NCI-H2107 (cell line): ENCODE measurements at places on chromosomes 7 and 10.

DNA sequence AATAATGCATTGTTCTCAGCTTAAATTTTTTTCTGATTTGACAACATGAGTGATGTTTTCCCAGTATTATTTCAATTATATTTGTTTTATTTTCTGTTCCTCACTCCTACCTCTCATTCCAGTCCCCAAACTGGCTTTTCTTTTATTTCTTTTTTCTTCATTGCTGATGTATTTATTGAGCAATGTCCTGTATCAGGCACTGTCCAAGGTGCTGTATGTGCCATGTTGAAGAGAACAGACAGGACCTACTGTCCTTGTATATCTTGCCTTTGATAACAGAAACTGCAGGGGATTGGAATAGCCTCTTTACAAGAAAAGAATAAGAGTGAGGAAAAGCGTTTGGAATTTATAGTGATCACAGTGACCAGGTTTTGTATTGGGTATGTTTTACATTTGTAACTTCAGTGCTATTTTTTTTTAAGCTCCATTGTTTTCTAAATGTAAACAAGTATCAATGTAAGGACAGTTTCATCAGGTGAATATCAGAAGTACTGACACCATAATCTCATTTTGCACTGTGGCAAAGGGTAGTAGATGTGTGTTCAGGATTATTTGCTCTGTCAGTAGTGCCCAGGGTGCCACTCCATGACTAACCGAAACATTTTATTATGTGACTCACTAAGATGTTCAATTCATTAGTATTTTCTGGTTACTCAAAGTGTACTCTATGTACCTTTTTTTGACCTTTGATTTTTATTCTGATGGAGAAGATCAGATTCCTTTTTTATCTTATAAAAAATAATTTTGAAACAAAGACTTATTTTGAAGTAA, 15.6 kb upstream of the CLDN12 start:
- DNase-seq: no peak

DNA sequence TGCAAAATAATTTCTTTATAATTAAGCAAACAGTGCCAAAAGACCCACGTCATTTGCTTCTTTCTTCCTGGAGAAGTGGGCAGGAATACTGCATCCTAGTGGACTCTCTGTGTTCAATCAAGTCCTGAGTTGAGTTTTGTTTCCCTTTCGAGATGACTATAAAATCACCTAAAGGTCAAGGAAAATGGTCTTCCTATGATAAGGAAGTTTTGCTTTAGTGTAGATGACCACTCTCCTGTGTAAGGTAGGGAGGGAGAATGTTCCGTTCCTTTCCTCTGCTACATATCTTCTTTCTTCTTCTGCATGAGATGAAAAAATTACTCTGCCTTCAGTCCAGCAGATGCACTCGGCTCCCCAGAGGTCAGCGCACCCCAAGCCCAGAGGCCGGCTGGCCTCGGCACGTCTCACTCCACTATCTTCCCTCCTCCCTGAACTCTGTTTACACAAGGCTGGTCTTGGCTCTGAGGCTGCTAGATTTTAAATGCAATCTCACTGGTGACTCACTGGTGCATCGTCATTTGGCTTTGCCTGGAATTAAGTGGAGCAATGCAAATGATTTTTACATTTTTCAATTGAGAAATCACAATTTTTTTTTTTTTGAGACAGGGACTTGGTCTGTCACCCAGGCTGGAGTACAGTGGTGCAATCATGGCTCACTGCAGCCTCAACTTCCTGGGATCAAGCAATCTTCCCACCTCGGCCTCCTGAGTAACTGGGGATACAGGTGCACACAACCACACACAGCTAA, 18.6 kb upstream of the VDAC2 start:
- no peak for DNase-seq

GRCh38 chr7:73703757-73704639, 15.5 kb downstream of the STX1A start:
- DNase-seq: no peak

GRCh38 chr10:533186-533585, 156.3 kb downstream of the DIP2C start:
- no peak for DNase-seq

- no peak for DNase-seq
These were observed 89.1 kb upstream of the KLF14 start for GRCh38 chr7:130823060-130823459.

GRCh38 chr7:89023206-89023605, 227.7 kb upstream of the TEX47 start:
- no peak for DNase-seq

DNA sequence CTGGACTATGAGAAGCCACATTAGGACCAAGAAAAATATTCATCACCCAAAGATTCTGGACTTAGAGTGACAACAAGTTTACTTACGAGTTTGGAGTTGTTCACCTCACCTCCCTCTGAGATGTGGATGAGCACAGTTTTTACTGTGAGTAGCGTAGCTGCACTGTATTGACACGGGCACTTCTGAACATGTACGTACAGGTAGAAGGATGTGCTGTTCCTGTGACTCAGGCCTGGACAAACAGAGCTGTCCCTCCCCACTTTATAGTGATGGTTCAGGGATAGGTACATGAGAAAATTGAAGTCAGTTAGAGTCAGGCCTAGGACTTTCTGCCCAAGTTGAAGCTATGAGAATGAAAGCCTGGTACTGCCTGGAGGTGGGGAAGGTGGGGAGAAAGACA, 80.9 kb upstream of the DYNC1I1 start:
- no peak for DNase-seq

- peak; percentile 44 for DNase-seq
These were observed 50.2 kb upstream of the PODXL start for GRCh38 chr7:131606346-131607290.

DNA sequence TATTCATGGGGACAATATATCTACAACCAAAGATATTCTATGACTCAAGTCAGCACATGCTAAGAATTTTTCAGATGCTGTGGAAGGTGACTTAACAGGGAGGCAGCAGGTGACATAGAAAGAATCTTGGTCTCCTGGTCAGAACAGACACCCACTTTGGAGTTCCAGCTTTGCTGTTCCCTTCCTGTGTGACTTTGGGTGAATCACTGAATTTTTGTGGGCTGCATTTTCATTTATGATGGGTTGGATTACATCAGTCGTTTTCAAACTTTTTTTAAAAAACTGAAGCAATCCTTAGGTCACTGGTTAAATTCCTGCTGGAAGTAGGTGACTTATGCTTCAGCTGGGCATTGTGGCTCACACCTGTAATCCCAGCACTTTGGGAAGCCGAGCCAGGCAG, 24.9 kb downstream of the RGR start:
- DNase-seq: no peak

- no peak for DNase-seq
These were observed 36.5 kb downstream of the C10orf71 start for GRCh38 chr10:49335364-49335972.

DNA sequence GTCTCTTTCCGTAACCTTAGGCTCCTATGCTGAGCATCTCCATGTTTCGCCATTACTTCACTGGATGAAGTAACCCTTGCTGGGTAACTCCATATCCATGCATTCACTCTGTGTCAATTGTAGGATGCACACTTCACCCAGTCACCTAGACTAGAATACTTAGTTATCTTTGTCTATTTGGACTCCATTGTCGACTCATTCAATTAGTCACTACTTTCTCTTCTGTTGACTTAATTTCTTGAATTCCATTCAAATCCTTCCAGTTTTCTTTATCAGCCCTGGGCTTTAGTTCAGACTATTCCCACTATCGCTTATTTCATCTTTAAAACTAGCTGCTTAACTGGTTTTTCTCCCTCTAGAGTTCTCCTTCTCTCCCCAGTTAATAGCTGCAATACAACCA, 111.3 kb upstream of the TNS3 start:
- no peak for DNase-seq

GRCh38 chr10:103884681-103885139, 29.3 kb upstream of the SH3PXD2A start:
- DNase-seq: no peak

DNA sequence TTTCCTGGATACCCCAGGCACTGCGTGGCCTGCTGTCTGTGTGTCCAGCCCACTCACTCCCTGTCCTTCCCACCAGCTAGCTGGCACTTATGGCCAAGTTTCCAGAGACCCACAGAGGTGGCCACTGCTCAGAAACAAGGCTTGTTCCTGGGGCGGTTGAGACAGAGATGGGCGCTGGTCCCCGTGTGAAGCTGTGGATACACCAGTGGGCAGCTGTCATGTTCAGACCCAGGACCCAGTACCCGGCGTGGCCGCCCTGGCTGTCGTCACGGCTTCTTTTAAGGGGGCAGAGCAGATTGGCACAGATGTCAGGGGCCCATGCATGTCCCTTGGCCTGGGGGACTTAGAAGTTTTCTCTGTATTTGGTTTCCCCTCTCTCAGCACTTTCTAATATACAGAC, 36.3 kb downstream of the FOXL3 start:
- DNase-seq: no peak

DNA sequence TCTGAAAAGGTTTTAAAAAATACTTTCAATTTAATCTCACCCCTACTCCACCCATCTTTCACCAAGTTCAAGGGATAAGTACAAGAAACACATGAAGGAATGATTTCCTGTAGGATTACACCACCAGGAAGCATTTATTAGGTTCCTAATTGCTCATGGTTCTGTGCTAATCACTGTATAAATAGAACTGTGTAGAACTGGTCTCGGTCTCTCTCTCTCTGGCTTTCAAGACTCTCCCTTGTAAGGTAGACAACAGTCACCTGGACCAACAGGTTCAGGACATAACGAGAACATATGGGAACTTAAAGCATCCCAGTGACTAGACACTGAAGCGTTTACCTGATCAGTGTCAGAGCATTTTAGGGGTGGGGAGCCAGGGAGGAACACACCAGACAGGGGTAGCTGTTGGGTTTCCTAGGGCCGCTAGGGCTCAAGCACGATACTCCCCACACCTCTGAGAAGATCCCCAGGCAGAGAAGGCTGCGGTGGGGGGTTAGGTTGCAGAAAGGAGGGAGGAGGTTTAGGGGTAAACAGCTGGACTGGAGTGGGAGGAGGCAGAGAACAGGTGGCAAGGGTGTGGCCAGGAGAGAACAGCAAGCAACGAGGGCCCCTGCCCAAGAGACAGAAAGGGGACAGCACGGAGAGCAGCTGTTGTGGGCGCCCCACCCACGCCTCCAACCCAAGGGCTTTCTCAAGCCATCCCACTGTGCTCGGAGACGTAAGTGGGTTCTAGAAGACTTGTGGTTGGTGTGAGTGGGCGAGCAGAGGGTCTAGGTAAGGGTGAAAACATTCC, 52.5 kb upstream of the USP6NL start:
- no peak for DNase-seq

DNA sequence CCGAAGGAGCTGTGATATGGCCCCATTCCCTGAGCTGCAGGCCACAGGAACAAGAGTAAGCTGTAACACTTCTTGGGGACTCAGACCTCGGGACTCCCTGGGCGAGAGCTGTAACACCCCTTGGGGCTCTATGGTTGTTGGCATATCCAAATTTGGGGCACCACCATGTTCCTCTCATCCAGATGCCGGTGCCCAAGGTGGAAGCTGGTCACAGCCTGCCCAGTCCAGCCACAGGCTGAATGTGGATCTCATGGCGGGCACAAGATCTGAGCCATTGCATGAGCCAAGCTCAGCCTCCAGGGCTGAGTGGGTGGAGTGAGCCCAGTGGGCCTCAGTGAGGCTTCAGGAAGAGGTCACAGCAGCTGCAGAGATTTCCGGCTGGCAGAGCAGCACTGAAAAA, 78.9 kb downstream of the TMEM106B start:
- DNase-seq: no peak

GRCh38 chr7:99312316-99313203, 13.1 kb upstream of the ARPC1A start:
- DNase-seq: peak; percentile 47

DNA sequence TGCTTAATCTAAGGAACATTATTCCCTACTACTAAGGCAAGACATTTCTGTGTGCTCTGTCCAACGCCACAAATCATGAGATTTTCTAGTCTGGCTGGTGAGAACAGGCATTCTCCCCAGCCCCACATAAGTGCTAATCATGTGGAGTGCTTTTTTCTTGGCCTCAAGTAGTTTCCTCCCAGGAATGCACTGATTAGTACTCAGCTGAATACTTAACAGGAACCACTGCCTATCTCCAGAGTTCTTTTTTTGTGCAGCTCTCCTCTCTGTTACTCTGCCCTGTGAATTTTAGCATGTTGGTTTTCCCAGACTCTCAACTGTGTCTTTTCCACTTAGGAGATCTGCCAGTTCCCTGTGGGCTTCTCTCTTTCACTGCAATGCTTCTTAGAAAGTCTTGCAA, 1098.5 kb upstream of the LRRTM3 start:
- no peak for DNase-seq

- DNase-seq: peak; percentile 78
These were observed 155.0 kb downstream of the PTPRN2 start for GRCh38 chr7:158432369-158433341.

DNA sequence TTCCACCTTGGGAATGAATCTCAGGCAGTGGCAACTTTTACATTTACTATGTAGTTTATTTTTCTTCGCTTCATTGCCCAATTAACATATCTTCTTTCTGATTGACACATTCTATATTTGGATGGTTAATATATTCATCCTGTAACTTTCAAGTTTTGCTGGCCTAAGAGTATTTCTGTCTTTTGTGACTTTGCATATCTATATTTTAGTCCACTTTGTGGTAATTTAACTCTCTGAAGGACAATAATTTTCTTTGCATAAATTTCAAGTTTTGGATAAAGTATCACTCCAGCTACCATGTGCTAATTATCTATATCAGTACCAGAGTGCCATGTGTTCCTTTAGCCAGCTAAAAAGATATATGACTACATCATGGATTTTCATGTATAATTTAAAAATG, 151.5 kb upstream of the KAT6B start:
- DNase-seq: no peak

GRCh38 chr10:1395025-1395480, 338.9 kb downstream of the WDR37 start:
- no peak for DNase-seq

DNA sequence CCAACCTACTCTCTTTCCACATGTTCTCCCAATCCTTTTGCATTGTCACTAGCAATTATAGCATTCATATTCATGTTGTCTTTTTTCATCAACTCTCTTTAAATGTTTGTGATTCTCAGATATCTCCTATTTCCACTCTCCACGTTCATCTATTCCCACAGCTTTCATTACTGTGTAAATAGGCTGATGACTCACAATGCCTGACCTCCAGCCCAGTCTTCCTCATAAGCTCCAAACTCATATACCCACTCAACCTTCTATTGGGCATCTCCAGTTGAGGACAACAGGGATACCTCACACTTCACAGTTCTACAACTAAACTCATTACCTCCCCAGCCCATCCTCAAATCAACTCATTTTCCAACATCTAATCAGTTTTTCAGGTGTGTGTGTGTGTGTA, 194.1 kb downstream of the DGKI start:
- DNase-seq: no peak

GRCh38 chr7:13850185-13850752, 139.2 kb downstream of the ETV1 start:
- peak; percentile 61 for DNase-seq

GRCh38 chr10:77801474-77802161, 124.9 kb downstream of the DLG5 start:
- no peak for DNase-seq

- no peak for DNase-seq
These were observed 26.2 kb downstream of the CRPPA start for GRCh38 chr7:16395121-16395520.

GRCh38 chr10:131998050-131998844, 16.5 kb upstream of the BNIP3 start:
- no peak for DNase-seq

GRCh38 chr7:23981314-23981713, 271.3 kb downstream of the STK31 start:
- no peak for DNase-seq

GRCh38 chr10:6274040-6274439, 71.3 kb downstream of the PFKFB3 start:
- DNase-seq: no peak

- no peak for DNase-seq
These were observed 111.2 kb upstream of the KIF5B start for GRCh38 chr10:32167450-32167849.
